ENCODE measurements at places on chromosomes 11 and 22.

GRCh38 chr22:29225422-29226090, 19.9 kb downstream of the EMID1 start:
- peak; percentile 14 for DNase-seq

GRCh38 chr11:69130654-69131053, 25.1 kb upstream of the SMIM38 start:
- DNase-seq = no peak

- DNase-seq = no peak
These were observed 333.1 kb downstream of the CTTN start for GRCh38 chr11:70731271-70732022.

DNA sequence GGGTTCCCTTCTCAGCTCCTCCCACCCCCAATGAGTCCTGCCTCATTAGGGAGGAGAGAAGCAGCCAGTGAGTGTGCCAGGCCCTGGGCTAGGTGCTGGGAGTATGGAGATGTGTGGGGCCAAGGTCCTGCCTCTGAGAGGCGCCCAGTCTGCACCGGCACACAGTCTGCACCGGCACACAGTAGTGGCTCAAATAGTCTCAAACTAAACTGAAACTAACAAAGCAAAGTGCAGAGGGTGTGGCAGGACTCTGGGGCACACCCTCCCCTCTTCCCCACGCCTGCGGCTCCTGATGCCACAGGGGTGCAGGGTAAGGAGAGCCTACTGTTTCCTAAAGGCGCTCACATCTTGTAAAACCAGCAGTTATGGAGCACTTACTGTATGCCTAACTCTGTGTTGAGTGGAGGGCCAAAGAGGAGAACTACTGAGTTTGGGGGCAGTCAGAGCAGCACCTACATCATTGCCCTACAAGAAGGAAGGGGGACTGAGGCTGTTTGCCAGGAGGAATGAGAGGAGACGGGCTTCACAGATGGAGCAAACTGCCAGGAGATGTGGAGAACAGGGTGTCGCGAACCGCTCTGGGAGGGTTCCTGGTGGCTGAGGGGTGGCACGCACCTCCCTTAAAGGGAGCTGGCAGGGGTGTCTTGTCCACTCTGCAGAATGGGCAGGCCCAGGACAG, 939 bp upstream of the SH3BP1 start:
- DNase-seq = no peak

- DNase-seq = no peak
These were observed 43.3 kb upstream of the ANO1 start for GRCh38 chr11:70034740-70035365.

DNA sequence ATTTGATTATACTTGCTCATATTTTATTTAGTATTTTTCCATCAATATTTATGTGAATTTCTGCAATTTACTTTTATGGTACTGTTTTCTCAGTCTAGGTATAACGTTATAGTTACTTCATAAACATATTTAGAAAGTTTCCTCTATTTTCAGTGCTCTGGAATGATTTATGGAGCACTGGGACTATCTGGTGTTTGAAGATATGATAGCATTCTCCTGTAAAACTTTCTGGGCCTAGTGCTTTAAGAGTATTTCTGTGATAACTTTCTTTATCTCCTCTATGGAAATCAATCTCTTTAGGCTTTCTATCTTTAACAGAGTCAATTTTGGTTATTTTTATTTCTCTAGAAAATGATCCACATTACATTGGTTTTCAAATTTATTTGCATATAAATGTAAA, 85.1 kb downstream of the SOX6 start:
- DNase-seq = no peak

DNA sequence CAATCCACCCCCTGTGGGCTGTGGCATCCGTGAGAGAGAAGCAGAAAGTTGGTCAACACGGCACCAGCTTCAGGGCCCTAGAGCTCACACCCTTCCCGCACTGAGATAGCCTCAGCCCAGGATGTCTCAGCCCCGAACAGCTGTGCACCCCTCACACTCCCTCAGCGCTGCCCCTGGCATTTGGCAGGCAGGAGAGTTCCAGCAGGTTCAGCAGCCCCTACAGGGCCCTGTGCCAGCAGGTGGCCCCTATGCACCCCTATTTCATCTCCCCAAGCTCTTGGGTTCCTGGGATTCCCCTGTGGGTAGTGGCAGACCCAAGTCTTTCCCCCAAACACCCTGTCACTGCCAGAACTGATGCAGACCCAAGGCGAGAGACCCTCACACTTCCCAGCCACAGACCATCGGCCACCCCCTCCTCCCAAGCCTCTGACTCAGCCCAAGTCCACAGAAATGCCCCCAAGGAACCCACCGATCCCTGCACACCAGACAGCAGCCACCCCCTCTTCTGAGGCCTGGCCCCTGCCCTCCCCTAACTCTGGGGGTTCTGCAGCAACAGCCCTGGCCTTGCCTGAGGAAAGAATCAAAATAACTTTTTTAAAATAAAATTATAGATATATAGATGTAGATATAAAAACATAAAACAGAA, 183.6 kb downstream of the IGLL1 start:
- no peak for DNase-seq

DNA sequence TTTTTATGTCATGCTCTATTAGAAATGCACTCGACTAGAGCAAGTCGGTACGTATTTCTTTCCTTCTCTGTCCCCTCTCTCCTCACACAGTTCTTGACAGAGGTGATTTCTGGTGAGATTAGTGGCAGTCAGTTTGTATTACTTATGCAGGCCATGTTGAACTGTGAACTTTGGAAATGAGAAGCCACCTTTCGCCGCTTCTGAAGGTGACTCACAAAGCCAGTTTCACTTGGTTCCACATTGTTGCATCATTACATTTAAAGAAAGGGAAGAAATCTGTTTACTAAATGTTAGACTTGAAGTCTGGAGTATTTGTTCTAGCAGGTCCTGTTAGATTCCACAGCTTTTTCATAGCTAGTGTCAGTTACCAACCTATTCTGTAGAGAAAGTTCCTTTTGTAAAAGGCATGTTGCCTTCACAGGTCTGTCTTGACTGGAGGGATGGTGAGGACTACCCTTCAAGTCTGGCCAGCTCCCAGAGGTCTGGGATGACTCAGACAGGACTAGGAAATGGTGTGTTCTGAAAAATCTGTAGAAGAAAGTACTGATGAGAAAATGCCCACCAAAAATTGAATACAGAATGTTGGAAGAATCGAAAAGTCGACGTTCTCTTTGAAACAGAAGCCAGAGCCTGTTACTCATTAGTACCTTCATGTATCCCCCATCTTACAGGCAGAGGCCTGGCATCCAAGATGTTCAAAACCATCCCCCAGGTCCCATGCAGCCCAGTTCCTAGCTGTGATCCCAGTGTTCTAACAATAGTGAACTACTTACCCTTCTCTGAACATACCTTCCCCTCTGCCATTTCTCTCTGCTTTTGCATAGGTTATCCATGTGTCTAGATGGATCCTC, 181.4 kb downstream of the DBX1 start:
- peak; percentile 81 for DNase-seq

All from H4 (cell line).